ENCODE measurements at places on chromosomes 3 and 15. TPM values are rescaled to one million over a fixed set of nuclear protein-coding genes. Genes with fewer than 3 reads are reported as not detected.

DNA sequence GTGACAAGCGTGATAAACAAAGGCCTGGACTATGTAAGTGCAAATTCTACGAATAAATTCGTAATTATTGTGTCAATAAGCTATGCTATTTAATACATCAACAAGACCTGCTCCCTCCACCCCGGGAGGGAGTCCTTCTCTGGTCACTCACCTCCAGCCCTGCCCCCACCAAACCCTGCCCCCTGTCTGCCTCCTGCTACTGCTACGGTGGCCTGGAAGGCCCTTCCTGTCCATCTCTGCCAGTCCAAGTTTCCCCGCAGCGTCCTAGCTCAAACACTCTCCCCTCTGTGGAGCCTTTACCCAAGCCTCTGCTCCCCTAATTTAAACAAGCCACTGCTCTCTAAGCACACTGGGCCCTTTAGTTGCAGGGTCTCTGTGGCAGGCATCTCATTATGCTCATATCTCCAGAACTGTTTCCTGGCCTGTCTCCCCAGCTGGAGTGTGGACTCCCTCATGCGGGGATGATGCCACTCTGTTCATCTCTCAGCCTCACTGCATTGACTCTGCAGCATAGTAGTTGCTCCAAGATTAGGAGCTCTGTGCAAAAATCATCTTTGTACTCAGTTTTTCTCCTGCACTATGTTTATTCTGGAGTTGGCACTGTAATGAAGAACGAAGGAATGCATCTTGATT lies 241.2 kb downstream of the NTRK3 start:
- no peaks in the 10 kb centered on the region for H3K36me3 ChIP-seq
- no peaks in the 10 kb centered on the region for H3K4me1 ChIP-seq
- no peak overlapping the region for H3K4me3 ChIP-seq
- H3K27me3 ChIP-seq, result no peaks in the 10 kb centered on the region
- H3K27ac ChIP-seq, result no peak overlapping the region

DNA sequence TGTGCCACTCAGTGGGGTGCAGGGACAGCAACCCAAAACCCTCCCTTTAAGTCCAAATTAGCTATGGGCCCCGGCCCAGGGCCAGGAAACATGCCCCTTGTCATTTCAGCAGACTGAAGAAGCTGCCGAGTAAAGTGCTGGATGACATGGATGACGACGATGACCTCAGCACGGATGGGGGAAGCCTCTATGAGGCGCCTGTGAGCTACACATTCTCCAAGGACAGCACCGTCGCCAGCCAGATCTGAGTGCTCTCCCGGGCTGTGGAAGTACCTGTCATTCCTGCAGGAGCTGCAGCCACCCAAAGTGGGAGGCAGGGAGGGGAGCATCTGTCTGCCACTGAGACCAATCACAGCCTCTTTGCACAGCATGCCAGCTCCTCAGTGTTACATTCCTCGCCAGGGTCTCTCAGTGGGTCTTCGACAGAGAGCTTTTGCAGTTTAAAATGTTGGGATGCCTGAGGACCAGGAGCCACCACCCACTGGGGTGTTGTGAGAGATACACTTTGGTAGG lies 44.4 kb upstream of the MYZAP start:
- peaks cover 15% of the 10 kb centered on the region for H3K4me1 ChIP-seq
- H3K36me3 ChIP-seq, result no peaks in the 10 kb centered on the region
- no peaks in the 10 kb centered on the region for H3K27me3 ChIP-seq
- H3K27ac ChIP-seq, result no peak overlapping the region
- no peak for DNase-seq
- H3K4me3 ChIP-seq, result no peak overlapping the region

ETFA gene
- total RNA-seq, result 144 TPM

CAND2 gene
- 18.3 TPM for total RNA-seq

ARRDC4 gene
- total RNA-seq, result 44.4 TPM

GRCh38 chr3:122063908-122064307 lies 8.7 kb downstream of the CD86 start:
- no peak overlapping the region for H3K27ac ChIP-seq
- no peaks in the 10 kb centered on the region for H3K36me3 ChIP-seq
- no peak for DNase-seq
- H3K4me3 ChIP-seq, result no peak overlapping the region
- no peaks in the 10 kb centered on the region for H3K4me1 ChIP-seq

GRCh38 chr3:167876620-167877281 lies 141.2 kb downstream of the SERPINI1 start:
- H3K4me3 ChIP-seq, result no peak overlapping the region
- no peaks in the 10 kb centered on the region for H3K36me3 ChIP-seq
- no peaks in the 10 kb centered on the region for H3K4me1 ChIP-seq
- peak overlapping the region; percentile 16 for H3K27ac ChIP-seq
- DNase-seq, result no peak
- no peaks in the 10 kb centered on the region for H3K27me3 ChIP-seq

CHST13 gene
- 6.4 TPM for total RNA-seq

DNA sequence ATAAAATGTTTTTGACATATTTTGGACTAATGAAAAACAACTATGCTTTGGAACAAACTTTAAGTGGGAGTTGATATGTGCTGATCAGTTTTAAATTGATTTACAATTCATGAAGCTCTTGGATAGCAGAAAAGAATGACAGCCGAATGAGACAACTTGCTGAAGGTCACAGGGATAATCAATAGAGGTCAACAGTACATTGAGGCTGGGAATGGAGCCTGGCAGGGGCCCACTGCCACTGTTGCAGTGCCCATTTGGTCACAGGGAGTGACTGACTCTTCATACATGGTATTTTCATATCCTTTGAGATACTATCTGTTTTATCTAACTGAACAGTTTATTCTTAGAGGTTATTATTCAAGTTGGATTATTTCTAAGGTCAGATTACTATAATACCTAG lies 58.7 kb upstream of the EIF5A2 start:
- no peaks in the 10 kb centered on the region for H3K27me3 ChIP-seq
- no peaks in the 10 kb centered on the region for H3K4me1 ChIP-seq
- no peaks in the 10 kb centered on the region for H3K36me3 ChIP-seq
- no peak for DNase-seq
- H3K4me3 ChIP-seq, result no peak overlapping the region

DNA sequence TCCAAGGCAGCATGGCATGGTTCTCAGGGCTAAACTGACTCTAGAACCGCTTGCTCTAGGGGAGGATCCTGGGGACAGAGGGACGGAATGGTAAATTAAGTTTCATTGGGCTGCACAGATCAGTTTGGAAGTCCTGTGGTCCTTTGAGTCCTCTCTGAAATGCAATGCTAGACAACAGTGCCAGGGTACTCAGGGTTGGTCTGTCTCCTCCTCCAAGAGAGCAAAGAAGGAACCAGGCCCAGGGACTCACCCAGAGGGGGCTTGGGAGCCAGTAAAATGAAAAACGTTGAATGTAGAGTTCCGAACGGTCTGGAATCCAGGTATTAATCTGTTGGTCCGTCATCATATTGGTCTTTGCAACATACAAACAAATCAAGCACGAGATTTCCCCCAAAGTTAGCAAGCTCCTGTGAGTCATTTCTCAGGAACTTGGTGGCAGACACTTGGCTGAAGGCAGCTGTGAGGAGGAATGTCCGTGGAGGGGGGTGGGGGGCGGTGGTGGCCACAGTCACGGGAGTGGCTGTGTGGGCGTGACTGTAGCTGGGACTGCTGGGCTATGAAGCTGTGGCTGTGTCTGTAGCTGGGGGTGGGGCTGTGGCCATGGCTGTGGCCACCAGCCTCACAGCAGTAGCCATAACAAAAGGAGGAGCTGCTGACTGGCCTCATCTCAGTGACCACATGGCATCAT lies 361.0 kb downstream of the SHQ1 start:
- H3K4me3 ChIP-seq, result no peak overlapping the region
- DNase-seq, result peak; percentile 72
- peak overlapping the region; percentile 53 for H3K27ac ChIP-seq
- peaks cover 13% of the 10 kb centered on the region for H3K4me1 ChIP-seq

GRCh38 chr3:159988617-159989271 lies at the start of gene IL12A:
Gene IL12A, plus strand, starts transcription at chr3:159988835.
- no peaks in the 10 kb centered on the region for H3K27me3 ChIP-seq
- peak; percentile 90 for DNase-seq
- H3K4me1 ChIP-seq, result peaks cover 25% of the 10 kb centered on the region

DNA sequence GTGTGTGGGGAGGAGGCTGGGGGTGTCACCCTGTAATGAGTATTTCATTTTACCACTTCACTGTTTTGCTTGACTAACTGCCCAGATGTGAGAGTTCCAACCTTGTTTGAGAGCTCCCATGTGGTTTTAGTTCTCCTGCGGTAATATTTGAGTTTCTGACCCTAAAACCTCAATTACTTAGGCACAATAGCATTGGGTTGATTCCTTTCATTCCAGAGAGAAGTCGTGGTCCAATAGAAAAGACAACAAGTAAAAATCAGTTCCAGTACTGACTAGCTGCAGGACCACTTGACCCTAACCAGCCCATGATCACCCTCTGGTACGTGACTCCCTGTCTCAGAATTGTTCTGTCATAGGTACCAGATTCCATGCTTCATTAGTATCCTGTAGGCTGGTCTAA lies 630.4 kb downstream of the CADM2 start:
- H3K4me1 ChIP-seq, result no peaks in the 10 kb centered on the region
- H3K36me3 ChIP-seq, result no peaks in the 10 kb centered on the region
- H3K27me3 ChIP-seq, result no peaks in the 10 kb centered on the region
- H3K4me3 ChIP-seq, result no peak overlapping the region
- no peak for DNase-seq

- peaks cover 24% of the 10 kb centered on the region for H3K4me1 ChIP-seq
- H3K27ac ChIP-seq, result peak overlapping the region; percentile 90
- no peaks in the 10 kb centered on the region for H3K27me3 ChIP-seq
- no peaks in the 10 kb centered on the region for H3K36me3 ChIP-seq
- DNase-seq, result no peak
These were observed 26.1 kb downstream of the ABTB1 start for GRCh38 chr3:127698691-127699415.

CEP152 gene
- total RNA-seq, result 16.7 TPM

GRCh38 chr15:60374209-60374608 lies 23.6 kb downstream of the ANXA2 start:
- H3K27ac ChIP-seq, result peak overlapping the region; percentile 65
- peaks cover 46% of the 10 kb centered on the region for H3K4me1 ChIP-seq
- no peak for DNase-seq
- H3K36me3 ChIP-seq, result no peaks in the 10 kb centered on the region
- no peaks in the 10 kb centered on the region for H3K27me3 ChIP-seq

DNA sequence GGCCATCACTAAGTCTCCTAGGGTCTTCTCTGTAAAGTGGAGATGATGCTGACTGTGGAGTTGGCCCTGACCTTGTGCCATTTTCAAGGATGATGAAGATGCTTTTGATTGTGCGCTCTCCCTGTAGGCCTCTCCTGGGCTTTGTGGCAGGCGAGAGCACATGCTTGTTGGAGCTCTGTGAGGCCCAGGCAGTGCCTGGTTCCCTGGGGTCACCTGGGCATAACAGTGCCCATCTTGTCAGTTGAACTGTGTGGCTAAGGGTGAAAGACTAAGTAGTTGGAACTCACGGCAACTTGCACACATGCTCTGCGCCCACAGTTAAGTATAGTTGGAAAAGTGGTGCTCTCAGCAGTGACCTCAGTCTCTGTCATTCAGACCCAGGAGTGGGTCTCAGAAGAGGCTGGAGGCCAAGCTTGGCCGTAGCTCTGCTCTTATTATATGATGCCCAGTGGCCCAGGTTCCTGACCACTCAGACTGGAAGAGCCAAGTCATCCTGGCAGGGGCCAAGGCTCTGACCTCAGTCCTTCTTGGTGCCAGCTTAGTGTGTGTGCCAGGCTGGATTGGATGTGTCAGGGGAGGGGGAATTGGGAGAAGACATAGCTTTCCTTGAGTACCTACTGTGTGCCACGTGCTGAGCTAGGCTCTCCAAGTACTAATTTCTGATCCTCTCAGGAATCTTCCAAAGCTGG lies 154.6 kb downstream of the EEFSEC start:
- no peak overlapping the region for H3K4me3 ChIP-seq
- no peaks in the 10 kb centered on the region for H3K36me3 ChIP-seq
- no peaks in the 10 kb centered on the region for H3K4me1 ChIP-seq
- no peaks in the 10 kb centered on the region for H3K27me3 ChIP-seq
